ENCODE measurements at places on chromosomes 11 and 22. TPM values are rescaled to one million over a fixed set of nuclear protein-coding genes. Genes with fewer than 3 reads are reported as not detected.

The NPTXR gene
- polyA plus RNA-seq, result 4.5 TPM

The CLTCL1 gene
- 10.9 TPM for polyA plus RNA-seq

The RTN3 gene
- polyA plus RNA-seq, result 75.6 TPM

The USP47 gene
- polyA plus RNA-seq, result not detected

The ALDH3B2 gene
- polyA plus RNA-seq, result not detected

The ACAT1 gene
- polyA plus RNA-seq, result not detected

The ANKK1 gene
- polyA plus RNA-seq, result not detected

The OR52I2 gene
- polyA plus RNA-seq, result not detected

The FAM180B gene
- polyA plus RNA-seq, result not detected

The OR51F1 gene
- not detected for polyA plus RNA-seq

The FOSL1 gene
- not detected for polyA plus RNA-seq

The KDM4E gene
- polyA plus RNA-seq, result 0.27 TPM

The SHANK2 gene
- polyA plus RNA-seq, result 1.2 TPM

The KRTAP5-8 gene
- polyA plus RNA-seq, result not detected

The DRD4 gene
- polyA plus RNA-seq, result not detected

The TNNI2 gene
- 3,289 TPM for polyA plus RNA-seq

The FADS2 gene
- 67.9 TPM for polyA plus RNA-seq

The GSTT2B gene
- 6.5 TPM for polyA plus RNA-seq

The CD3E gene
- polyA plus RNA-seq, result 1.9 TPM
